ENCODE measurements at places on chromosomes 5 and 9. TPM values are rescaled to one million over a fixed set of nuclear protein-coding genes. Genes with fewer than 3 reads are reported as not detected.

The ACTBL2 gene
- 0.28 TPM for total RNA-seq

The RNF208 gene
- 0.19 TPM for total RNA-seq

The TNFSF8 gene
- not detected for total RNA-seq

The SHISAL2B gene
- total RNA-seq: not detected

The TMEM8B gene
- total RNA-seq: 0.09 TPM

The TMEM174 gene
- not detected for total RNA-seq

The CEP78 gene
- 17.5 TPM for total RNA-seq

The TLR4 gene
- total RNA-seq: 43.6 TPM

The NIM1K gene
- not detected for total RNA-seq

The LCN15 gene
- not detected for total RNA-seq

The RNF183 gene
- total RNA-seq: not detected

The NPR2 gene
- 6.2 TPM for total RNA-seq

The CYLC2 gene
- total RNA-seq: not detected

The FAM78A gene
- 4.5 TPM for total RNA-seq

The DBH gene
- not detected for total RNA-seq

The TMEM267 gene
- total RNA-seq: 10.7 TPM

The SLC4A9 gene
- not detected for total RNA-seq

The SRD5A1 gene
- total RNA-seq: 6.8 TPM

Data from endothelial cell of coronary artery (primary cell).